Activated CD4-positive, alpha-beta T cell treated with anti-CD3 and anti-CD28 coated beads for 48 hours (primary cell): ENCODE measurements at places on chromosomes 7 and 10.

DNA sequence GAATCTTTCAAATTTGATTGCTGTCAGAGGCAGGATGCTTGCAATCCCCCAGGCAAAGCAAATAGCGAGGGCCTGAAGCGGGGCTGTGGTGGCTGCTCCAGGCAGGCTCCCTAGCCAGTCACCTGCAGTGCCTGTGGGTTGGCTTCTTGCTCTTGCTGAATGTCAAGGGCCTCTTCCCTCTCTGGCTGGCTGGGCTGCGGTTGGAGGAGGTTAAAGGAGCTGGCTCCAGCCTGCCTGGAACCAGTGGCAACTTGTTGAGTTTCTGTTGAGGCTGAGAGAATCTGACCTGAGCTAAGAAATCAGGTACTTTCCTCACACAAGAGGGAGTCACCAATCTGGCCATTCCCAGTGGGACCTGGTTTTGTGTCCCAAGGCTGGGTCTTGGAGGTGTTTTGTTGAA lies 134.7 kb downstream of the TMEM178B start:
- DNase-seq, result no peak

GRCh38 chr10:47457528-47457820 lies 26.4 kb downstream of the ANXA8 start:
- no peak for DNase-seq

DNA sequence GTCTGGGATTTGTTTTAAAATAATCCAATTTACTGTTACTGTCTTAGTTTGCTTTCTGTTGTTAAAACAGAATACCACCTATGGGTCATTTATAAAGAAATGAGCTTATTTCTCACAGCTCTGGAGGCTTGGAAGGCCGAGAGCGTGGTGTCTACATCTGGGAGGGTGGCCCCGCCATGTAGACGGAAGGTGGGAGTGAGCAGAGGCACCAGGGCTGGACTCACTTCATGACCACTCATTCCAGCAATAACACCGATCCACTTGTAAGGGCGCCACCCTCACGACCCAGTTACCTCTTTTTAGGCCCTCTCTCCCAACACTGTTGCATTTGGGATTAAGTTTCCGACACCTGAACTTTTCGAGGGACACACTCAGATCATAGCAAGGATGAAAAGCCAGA lies 36.2 kb upstream of the CFAP46 start:
- no peak for DNase-seq

GRCh38 chr7:29363636-29364425 lies 169.3 kb downstream of the CHN2 start:
- no peak for DNase-seq

- no peak for DNase-seq
Measured at GRCh38 chr10:15587271-15587670, 132.5 kb downstream of the ITGA8 start.

DNA sequence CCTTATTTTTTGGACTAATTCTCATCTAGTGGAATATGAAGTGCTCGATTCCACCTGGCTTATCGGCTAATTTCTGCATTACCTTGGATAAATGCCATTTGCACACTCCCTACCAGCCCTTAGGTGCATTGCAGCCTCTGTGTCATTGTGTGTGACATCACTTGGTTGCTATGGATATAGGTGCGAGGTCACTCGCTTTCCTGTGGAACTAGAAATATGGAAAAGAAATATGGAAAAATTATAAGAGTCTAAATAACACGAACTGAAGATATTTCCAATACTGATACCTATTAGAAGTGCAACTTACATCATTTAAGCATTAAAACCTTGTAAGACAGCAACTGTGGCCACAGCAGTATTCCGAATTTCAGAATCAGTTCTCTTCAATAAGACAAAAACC lies 2.0 kb downstream of the YWHAG start:
- DNase-seq, result no peak

DNA sequence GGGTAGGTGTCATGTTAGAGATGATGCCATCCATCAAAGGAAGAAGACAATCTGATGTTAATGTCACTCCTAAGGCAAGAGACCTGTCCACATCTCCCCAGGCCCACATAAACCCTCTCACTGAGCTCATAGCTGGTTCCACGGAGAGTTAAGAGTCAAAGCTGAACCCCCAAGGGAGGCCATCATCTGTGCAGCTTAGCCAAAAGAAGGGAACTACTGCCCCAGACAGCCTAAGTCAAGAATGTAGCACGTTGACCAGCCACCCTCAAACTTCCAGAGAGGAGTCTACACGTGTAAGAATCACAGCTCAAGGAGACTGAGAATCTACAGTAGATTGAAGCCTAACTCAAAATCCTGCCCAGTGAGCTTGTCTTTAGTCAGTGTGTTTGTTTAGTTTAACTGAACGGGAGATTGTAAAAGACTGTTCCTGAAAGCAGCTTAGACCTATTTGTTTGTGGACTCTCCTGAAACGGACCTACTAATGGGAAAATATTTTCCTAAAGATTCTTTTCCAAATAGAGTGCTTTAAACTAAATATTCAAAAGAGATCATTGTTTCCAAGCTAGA lies 192.7 kb upstream of the NFE2L3 start:
- no peak for DNase-seq

GRCh38 chr7:104230606-104231005 lies 22.8 kb upstream of the ORC5 start:
- DNase-seq, result no peak

DNA sequence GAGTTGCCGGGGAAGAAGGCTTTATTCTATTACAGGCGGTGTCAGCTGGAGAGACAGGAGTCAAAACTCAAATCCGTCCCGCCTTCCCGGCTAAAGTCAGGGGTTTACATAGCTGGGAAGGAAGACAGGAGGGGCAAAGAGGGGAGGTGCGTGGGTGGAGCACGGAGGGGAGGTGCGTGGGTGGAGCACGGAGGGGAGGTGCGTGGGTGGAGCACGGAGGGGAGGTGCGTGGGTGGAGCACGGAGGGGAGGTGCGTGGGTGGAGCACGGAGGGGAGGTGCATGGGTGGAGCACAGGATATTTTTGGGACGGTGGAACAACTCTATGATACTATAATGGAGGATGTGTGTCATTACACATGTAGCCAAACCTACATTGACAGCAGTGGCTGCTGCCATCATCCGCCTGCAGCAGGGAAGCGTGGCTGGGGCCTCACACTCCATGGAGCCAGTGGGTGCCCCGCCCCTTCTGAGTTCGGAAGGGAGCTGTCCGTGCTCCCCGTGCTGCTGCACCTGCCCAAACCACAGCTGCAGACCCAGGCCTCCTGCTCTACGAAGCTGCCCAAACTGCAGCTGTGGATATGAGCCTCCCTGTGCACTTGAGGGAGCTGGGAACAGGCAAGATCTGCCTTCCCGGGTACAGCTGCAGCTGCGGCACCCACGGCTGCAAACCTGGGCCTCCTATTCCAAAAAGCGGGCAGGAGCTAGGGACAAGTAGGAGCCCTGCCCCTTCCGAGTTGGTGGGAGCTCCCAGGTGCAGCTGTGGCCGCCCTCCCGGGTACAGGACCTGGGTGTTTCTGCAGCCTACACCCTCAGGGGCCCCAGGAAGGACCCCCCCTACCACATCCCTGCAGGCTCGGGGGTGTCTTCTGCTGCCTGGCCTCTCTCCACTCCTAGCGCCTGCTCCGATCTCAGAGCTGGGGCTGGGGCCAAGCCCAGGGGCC lies 119.4 kb downstream of the DYNC2I1 start:
- peak; percentile 69 for DNase-seq

GRCh38 chr7:151363182-151363581 lies 21.6 kb downstream of the NUB1 start:
- DNase-seq, result no peak

GRCh38 chr10:95533590-95533989 lies 27.6 kb downstream of the SORBS1 start:
- DNase-seq, result no peak

DNA sequence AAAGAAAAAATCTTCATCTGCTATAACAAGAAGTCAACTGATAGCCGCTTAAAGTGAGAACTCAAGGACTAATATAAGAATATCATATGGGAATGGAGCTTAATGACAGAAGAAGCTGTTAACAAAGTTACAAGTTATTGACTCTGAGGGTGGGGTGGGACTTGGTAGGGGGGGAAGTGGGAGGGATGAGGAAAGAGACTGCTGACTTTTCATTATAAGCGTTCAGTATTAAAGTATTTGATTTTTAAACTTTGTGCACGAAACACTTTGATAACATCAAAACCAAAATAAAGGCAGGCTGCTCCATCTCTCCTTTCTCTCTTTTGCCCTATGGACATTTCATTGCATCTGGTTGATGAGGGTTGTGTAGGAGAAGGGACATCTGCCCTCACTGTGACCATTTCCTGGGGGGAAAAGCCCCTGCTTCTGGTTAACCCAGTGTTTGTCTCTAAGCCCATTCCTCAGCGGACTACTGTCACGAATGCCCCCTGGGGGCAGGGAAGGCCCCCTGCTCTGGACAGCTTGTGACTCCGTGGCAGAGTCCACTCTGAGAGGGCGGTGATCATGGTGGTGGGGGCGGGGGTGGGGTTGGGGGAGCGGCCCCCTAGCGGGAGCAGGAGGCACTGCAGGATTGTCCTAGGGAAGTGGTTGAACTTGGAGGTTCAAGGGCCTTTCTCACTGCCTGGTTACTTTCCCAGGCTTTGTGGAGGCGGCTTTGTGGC lies 17.4 kb downstream of the SLC13A4 start:
- DNase-seq, result peak; percentile 32

DNA sequence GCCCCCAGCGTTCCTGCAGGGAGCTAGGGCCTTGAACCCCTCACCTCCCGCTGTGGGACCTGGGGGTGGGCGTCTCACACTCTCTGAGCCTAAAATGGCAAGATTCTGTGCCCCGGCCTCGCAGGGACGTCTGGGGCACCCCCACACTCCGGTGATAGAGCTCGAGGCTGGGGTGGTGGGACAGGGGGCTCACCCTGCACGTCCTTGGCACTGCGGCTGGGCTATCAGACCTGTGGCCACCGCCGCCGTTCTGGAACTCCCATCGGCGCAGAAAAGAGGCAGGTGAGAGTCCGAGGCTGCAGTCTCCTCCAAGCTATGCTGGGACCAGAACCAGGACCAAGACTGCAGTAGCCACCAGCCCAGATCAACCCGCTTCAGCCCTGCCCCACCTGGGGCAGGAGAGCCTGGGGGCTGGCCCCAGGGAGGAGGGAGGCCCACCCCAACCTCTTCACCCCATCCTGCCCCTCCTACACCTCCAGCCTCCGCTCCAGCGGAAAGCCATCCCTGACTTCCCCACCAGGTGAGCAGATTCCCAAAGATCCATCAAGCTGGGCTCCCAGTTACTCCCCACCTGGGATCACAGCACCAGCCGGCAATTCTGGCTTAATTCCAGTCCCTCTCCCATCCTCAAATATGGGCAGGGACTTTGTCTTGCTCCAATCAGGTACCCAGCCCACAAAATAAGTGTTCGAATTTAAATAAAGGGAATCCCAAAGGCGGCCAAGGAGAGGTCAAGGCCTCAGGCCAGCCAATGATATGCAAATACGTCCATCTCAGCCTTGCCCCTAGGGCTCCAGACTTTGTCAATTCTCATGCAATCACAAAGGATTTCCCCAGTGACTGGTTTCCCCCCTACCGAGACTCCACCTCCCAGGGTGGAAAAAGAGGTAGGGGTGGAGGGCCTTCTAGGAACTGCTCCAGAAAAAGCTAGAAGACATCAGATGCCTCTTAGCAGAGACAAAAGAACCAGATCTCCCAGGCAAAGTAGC lies 16.4 kb downstream of the TNRC18 start:
- DNase-seq, result no peak
